Activated T-helper 1 cell treated with Interleukin-2 at 50 U/mL for 16 hours (primary cell): ENCODE measurements at places on chromosomes 11 and 22.

- peak; percentile 18 for DNase-seq
These were observed 2.1 kb downstream of the LPXN start for GRCh38 chr11:58573451-58574104.

DNA sequence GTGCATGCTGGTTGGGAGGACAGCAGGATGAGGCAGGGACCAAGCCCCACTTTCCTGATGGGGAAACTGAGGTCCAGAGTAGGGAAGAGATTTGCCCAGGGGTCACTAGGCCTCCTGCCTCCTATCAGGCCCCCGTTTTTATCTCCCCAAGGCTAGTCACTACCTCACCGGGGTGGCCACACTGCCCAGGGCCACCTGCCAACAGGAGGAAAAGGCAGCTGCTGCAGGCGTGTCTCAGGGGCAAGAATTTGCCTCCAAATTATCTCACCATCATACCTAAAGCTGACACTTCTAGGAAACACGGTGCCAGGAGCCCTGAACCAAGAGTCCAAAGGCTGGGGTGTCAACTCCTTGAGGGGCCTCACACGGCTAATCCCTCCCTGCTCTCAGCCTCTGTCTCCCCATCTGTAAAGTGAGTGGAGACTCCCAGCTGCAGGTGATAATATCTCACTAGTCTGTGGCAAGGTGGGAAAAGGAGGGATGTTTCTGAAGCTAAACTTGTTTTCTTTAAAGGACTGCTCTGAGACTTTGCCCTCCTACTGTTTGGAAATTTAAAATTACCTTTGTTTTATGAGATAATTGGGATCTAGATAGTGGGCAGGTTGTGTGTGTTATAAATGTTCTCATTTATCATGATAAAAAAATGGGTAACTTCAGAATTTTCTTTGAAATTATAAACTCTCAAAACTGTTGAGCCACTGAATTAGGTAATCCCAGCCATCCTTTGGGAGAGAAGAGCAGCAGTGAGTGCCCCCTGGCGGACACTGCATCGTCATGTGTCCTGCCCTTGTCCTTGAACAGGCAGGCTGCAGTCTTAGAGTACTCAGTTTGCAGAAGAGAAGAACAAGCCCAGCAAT is 60.0 kb downstream of the MYO7A start:
- DNase-seq: peak; percentile 27

- DNase-seq: no peak
These were observed 78.6 kb downstream of the ME3 start for GRCh38 chr11:86593833-86594232.

DNA sequence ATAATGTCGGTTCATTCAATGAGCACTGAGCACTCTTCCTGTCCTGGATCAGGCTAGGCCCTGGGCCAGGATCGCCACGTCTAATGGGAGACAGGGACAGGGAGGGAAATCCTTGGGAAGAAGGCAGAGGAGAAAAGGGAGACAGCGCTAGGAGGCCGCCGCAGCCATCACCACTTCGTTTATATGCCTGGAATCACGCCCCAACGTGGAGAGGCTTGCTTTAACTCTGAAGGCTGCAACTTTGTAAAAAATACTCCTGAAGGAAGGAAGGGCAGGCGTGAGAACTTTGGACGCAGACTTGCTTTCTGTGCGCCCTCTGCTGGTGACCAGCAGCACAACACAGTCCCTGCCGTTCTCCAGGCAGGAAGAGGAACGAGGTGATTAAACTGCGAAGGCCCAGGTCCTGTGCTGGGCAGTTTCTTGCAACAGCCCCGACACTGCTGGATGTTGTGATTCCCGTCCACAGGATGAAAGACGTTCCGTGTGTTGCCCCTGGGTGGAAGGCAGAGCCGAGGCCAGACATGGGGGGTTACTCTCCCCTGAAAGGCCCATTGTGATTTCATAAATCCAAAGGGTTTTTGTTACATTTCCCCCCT is 22.1 kb downstream of the RIBC2 start:
- DNase-seq: peak; percentile 68

DNA sequence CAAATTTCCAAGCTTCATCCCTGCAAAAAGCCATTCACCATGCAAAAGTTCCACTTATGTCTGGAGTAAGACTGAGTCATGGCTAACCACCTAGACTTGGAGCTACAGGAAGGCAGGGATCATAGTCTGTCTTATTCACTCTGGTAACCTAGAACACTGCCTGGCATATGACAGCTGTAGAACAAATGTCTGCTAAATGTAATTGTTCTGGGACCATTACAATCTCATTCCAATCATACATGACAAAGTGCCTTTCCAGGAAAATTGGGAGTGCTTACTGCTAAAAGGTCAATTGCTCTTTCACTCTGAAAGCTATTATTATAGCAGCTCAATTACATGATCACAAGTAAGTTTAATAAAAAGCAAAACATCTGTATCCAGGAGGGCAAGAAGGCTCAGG is 99.1 kb upstream of the CHRM4 start:
- no peak for DNase-seq

- no peak for DNase-seq
These were observed 37.9 kb downstream of the AMOTL1 start for GRCh38 chr11:94806014-94806413.

DNA sequence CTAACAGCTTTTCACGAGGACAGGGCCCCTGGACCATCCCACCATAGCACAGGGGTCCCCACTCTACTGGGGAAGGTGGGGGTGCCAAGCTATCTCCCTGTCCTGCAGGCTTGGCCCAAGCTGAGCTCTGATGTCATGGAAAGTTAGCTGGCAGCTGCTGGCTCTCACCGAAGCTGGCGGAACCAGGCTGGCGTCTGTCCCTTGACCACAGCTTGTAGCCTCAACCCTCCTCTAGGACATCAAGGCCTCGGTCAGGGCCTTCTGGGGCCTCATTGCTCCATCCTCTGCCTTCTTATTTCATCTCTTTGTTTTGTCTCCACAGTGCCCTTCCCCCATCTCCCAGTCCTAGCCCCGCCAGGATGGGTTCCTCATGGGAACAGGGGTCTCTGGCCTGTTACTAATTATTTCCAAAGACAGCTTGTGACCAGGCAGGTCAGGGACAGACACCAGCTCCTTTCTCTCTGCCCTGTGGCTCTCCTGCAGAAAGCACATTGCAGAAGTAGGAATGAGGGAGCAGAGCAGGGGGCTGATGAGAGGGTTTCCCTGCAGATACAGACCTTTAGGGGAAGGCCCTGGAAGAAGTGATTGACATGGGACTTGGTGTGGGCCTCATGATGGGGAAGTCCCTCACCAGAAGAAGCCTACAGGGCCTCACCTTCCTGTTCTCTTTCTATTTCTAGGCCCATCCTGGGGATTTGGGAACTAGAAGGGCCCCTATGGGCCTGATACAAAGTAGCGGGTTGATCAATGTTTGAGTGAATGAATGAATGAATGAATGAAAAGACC is 97.5 kb upstream of the ALX4 start:
- DNase-seq: no peak

- DNase-seq: no peak
These were observed 37.0 kb downstream of the GAB2 start for GRCh38 chr11:78380615-78381051.

DNA sequence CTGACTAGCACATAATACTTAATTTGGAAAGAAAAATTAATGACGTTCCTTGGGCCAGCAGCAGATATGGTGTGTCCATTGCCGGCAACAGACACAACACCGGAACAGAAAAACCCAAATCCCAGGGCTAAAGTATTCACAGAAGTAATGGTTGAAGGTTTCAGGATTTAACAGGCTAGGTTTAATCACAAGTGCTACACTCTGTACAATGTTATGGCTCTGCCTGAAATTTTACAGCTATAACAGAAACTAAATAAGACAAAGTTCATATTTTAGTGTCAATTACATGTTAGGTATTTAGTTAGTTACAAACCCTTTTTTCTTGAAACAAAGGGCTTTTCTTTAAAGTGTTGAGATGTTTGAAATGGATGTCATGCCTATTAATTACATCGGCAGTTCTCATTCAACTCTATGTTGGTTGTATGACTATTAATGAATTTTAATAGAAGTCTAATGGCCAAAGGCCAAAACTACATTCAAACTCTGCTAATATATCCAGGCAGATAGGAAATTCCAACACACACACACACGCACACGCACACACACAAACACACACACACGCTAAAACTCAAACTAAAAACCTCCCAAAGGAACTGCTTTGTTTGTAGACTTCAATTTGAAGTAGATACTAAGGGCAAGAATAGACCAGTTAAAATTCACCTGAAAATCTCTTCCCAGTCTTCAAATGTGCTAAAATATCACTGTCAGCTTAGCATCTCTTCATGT is 27.8 kb upstream of the CLNS1A start:
- no peak for DNase-seq

DNA sequence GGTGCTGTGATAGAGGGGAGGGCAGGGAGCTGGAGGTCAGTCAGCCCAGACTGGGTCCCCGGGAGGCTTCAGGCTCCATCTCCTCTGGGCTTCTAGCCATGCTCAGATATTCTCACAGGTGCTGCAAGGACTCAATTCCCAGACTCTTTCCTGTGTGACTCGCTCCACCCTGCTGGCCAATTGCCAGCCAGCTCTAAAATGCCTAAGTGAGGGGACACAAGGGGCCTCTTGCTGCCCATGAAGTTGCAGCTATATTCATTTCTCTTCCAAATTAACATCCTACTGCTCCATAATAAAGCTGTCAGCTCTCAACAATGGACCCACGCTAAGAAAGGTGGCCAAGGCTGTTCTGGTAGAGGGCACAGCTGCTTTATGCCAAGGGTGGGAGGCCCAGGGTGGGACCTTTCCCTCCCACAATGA is 101.5 kb downstream of the PLEKHA7 start:
- DNase-seq: no peak

DNA sequence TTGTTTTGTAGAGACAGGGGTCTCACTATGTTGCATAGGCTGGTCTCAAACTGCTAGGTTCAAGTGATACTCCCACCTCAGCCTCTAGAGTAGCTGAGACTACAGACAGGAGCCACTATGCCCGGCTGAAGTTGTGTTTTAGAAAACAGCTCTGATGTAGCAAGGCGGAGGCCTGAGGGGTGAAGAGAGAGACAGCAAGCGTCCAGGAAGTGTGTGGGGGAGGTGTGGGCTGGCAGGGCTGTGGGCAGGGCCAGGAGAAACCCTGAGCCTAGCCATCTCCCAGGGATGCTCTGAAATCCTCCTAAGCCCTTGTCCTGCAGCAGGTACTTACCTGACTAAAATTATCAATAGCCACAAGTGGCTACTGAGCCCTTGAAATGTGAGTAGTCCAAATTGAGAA is 16.1 kb upstream of the RPS3 start:
- DNase-seq: peak; percentile 8

DNA sequence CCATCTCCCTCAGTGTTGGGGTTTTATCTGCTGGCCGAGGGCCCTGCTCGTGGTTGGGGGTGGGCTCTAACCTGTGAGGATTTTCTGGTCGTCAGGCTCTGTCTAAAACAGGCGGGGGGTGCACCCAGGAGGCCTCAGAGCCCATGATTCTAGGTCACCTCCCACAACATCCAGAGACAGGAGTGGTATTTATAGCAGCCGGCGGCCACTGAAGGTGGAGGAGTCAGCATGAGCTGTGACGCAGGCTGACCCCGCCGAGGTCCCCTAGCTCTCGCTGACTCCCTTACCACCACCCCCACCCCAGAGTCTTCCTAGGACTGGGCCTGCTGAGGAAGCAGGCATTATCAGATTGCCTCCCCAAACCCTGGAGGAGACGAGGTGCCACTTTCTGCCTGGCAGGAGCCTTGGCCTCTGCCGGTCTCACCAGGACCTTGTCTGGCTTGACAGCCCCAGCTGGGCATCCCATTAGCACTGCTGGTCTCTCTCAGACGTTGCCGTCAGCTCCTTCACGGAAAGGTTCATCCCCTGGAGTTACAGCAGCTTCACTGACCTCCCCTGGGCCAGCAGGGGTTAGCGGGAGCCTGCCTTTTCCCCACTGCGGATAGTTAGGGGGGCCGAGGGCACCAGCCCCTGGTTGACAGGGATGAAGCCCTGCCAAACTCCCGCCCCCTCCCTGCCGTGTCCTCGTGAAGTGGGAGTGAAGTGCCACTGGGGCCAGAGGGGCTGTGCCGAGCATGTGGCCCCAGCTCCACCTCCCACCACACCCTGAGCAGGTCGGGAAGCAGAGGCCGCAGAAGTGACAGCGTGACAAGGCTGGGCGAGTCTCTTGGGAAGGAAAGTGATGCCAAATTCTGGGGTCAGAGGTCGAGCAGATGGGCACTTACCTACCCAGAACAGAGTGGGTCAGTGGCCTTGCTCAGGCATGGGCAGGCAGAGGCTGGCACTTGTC is 26.5 kb downstream of the DAGLA start:
- no peak for DNase-seq

DNA sequence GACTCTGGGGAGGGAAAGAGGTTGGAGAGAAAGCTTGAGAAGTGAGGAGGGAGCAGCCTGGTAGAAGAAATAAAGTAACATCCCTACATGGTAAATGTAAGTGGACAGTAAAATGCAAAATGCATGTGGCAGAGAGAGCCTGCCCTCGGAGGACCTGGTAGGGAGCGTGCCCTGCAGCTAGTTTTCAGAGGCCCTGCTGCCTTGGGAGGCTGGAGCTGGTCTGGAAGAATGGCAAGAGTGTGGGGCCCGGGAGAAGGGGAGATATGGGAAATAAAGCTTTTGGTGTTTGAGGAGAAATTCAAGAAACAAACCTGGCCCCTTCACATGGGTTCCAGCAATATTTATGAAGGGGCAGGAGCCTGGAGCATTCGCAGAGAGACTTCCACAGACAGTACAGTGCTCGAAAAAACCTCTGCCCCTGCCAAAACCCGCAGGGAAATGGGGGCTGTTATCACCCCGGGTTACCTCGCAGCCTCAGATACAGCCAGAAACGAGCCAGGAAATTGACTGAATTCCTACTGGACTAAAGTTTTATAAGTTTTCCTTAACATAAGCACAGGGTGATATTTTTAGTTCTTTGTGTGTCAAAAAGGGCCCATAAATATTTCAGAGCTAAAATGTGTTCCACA is 363.0 kb downstream of the TENM4 start:
- no peak for DNase-seq

DNA sequence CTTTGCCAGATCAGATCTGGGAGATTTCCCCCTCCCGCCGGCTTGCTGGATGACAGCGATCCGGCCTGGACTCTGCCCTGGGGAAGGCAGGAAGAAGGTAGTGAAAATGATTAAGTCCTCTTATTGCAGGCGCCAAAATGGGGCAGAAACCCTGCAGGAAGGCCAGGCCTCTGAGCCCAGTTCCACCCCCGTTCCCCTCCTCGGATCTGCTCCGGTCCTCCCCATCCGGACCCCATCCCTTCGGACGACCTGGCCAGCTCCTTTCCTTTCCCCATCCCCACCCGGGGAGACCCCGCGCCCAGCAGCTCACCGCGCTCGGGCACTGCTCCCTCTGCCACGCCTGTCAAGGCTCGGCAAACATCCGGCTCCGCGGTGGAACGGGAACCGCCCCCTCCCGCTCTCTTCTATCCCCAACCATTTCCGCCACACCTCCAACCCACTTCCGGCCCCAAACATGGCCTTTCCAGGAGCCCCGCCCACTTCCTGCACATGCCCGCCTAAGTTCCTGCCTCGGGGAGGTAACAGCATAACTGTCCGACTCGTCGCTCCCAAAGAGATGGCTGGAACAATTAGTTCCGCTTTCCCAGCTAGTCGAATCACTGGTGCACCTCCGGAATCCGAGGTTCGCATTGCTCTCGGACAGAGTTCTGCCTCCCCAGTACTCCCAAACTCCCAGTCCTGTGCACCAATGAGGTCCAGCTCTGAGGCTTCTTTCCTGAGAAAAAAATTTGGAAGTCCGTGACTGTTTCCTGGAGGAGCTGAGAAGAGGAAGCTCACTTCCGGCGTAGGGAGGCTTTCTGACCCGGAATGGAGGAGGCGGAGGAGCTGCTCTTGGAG is at the start of the genes ARHGAP1 and ZNF408:
ARHGAP1 (minus strand) TSS at position 379 of the 837 bp plus-strand sequence. CDS start 4,512 bp downstream, outside the sequence.
ZNF408 (plus strand) TSS at position 791 of the 837 bp plus-strand sequence; CDS start at position 808, 17 bp downstream.
- peak; percentile 97 for DNase-seq
